ENCODE measurements at places on chromosomes 11 and 22.

DNA sequence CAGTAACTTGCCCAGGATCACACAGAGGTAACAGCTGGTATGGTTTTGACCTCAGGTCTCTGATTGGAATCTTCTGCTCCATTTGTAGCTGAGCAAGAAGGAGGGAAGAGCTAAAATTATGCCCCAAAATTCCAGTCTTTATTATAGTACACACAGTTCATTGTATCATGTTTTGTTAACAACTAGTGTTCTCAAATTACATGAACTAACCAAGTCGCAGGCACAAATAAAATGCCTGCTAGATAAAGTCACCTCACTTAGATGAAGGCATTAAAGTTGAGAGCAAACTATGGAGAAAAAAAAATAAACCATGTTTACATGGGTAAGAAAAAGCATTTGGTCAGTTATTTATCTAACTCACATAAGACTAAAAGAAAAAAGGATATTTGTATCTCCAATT lies 58.8 kb downstream of the PDGFD start:
- no peak for DNase-seq

- DNase-seq = no peak
Measured at GRCh38 chr11:43222215-43222614, 89.6 kb upstream of the API5 start.

- DNase-seq = no peak
Measured at GRCh38 chr11:118221419-118221818, 3.4 kb downstream of the JAML start.

- DNase-seq = no peak
Measured at GRCh38 chr22:41931701-41932269, 5.2 kb upstream of the TNFRSF13C start.

- no peak for DNase-seq
Measured at GRCh38 chr22:28207281-28208030, 288.4 kb upstream of the PITPNB start.

DNA sequence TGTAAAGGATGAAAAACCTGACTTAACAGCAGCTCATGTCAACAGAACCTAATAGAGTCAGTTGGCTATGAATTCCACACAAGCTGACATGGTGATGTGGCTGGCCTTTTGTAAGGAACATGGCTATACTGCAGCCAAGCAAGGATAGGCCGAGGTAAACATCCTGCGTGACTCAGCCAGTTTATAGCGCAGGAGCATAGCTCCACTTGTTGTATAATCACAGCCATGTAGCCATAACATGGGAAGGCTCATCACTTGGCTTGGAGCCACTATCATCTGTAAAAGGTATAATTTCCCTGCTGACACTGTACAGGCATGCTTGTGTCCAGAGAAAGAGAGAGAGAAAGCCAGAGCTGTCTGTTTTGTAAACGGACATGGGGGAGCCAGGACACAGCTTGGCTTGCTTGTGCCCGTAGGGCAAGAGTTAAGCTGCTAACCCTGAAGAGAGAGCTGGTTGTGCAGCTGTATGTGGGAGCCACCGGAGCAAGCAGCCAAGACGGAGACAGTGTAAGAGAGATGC lies 104.4 kb upstream of the PLET1 start:
- no peak for DNase-seq

DNA sequence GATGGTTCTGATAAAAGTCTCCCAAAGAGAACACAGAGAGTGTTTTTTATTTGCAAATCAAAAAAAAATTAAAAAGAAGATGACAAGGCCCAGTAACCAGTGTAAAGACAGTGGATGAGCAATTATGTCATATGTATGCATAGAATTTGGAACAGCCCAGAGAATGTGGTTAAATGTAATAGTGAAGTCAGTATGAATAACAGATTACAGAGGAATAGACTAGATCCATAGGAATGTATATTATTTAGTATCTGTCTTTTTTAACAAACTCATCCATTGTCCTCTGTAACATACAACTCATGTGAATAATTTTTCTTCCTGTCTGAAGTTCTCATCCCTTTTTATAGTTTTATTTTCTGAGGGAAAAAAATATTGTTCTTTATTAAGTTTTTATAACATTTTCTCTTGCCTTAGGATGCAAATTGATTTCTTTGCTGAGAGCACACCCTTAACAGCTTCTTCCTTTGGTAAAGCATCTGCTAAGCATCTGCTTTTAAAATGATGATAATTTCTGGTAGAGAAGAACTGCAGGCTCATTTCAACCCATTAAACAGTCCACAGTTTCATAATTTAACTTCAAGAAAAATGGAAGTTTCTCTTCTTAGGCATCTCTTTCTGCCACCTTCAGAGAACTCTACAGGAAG lies 266.5 kb upstream of the MTNR1B start:
- DNase-seq = no peak

- DNase-seq = no peak
Measured at GRCh38 chr11:7793233-7793632, 3.5 kb downstream of the OR5P2 start.

- no peak for DNase-seq
Measured at GRCh38 chr11:102347462-102348370, 702 bp downstream of the BIRC2 start.

- no peak for DNase-seq
Measured at GRCh38 chr11:45082744-45083543, 63.5 kb upstream of the PRDM11 start.

- no peak for DNase-seq
Measured at GRCh38 chr11:66912911-66913310, 45.3 kb downstream of the PC start.

DNA sequence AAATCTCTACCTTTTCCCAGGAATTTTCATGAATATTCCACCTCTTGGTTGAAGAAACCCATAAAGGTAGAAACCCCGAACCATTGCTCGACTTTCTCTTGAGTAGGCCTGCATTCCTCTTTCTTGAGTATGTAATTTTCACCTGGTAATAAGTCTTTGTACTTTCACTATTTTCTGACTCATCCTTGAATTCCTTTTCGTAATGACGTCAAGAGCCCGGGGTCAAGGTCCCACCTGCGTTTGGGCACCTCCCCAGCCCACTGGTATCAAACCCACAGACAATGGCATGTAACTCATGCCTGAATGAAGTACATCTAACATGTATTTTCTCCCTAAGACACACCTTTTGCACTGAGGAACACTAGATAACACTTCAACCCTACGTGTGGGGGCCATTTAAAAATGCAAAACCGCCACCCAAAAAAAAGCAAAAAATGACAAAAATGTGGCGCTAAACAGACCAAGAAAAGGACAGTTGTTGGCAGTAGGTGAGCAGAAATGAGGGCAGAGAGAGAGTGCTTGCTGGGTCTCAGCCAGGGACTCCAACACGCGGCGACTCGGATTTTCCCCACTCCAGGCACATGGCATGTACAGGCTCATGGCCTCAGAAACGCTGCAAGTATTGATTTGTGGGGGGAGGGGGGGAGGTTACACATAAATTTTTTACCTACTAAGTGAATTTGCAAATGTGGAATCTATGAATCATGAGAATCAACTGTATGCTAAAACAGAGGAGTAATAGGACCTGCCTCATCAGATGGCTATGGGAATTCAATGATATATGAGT lies 4.1 kb upstream of the C11orf24 start:
- DNase-seq = no peak

DNA sequence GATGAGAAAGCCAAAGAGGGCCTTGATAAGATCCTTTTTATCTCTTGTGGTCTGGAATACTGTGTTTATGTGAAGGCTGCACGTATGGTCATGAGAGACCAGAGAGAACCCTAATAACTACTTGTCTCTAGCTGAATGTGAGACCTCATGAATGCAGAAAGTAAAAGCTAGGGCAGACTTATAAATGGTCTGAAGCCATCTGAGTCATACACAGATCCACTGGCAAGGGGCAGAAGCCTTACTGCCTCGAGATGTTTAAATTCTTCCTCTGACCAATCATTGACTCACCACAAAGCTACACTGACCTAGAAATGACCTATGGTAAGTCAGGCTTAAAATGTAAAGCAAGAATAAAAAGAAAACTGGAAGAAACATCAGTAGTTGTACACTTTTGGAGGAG lies 22.7 kb upstream of the OR4B1 start:
- DNase-seq = no peak

GRCh38 chr22:35542157-35542938 lies 1.7 kb downstream of the RASD2 start:
- DNase-seq = no peak

- DNase-seq = no peak
Measured at GRCh38 chr22:17100621-17101020, 15.8 kb downstream of the IL17RA start.

DNA sequence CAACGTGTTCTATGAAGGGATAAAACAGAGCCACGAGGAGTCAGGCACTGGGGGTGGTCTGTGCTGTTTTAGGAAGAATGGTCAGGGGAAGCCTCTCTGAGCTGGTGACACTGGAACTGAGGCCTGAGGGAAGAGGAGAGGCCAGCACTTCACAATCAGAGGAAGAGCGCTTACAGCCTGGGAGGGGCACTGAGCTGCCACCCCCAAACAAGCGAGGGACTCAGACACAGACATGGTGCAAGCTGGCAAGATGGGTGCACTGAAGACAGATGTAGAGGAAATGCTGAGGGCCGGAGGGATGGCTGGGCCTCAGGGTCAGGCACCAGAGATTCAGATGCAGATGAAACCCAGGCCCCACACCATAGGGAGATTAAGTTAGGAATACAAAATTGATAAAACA lies 40.0 kb upstream of the TP53I11 start:
- no peak for DNase-seq

GRCh38 chr22:38762551-38762983 lies 6.8 kb upstream of the SUN2 start:
- no peak for DNase-seq

GRCh38 chr11:69539416-69540117 lies 58.1 kb downstream of the LINC01488 start:
- no peak for DNase-seq

- DNase-seq = no peak
Measured at GRCh38 chr22:23246982-23247766, 66.9 kb downstream of the BCR start.

DNA sequence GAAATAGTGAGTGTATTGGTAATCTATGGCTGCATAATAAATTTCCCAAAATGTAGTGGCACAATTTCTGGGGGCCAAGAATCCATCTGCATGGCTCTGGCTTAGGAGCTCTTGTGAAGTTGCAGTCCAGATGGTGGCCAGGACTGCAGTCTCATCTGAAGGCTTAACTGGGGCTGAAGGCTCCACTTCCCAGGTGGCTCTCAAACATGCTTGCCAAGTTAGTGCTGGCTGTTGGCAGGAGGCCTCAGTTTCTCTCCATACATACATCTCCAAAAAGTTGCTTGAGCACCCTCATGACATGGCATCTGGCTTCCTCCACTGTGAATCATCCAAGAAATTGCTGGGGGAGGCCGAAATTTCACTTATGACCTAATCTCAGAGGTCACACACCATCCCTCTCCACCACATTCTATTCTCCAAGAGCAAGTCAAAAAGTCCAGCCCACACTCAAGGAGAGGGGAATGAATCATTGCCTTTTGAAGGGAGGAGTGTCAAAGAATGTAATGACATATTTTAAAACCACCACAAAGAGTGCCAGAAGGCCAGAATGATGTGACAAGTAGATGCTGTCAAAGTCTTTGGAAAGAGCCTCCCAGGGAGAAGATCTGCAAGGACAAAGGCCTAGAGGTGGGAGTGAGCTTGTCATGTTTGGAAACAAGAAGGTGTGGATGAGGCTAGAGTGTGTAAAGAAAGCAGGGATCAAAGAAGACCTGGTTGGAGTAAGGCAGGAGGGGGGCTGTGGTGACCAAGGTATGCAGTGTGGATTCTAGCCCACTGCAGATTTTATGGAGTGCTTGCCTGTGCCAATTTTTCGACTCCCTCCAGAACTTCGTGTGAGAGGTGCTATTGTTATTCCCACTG lies 566.2 kb downstream of the MIAT start:
- DNase-seq = no peak

GRCh38 chr11:118442301-118442700 lies 6.0 kb downstream of the KMT2A start:
- DNase-seq = no peak

- no peak for DNase-seq
Measured at GRCh38 chr11:19091366-19091765, 25.6 kb upstream of the ZDHHC13 start.

- no peak for DNase-seq
Measured at GRCh38 chr22:37710675-37711074, 13.8 kb downstream of the TRIOBP start.

- DNase-seq = no peak
Measured at GRCh38 chr11:19723572-19724342, 11.1 kb downstream of the NAV2 start.
